Activated T-cell treated with anti-CD3 and anti-CD28 coated beads, Interleukin-2, amount 50 U/mL, for 72 hours (primary cell): ENCODE measurements at places on chromosomes 12 and 14. TPM values are rescaled to one million over a fixed set of nuclear protein-coding genes. Genes with fewer than 3 reads are reported as not detected.

The CCDC177 gene
- total RNA-seq, result not detected

The PRH1 gene
- total RNA-seq, result 17.6 TPM

The KRT8 gene
- 0.65 TPM for total RNA-seq

The ZNF891 gene
- total RNA-seq, result 1.8 TPM

The KCNA5 gene
- not detected for total RNA-seq

GRCh38 chr12:11888029-11888428 lies 182.7 kb upstream of the BCL2L14 start:
- no peak for DNase-seq

DNA sequence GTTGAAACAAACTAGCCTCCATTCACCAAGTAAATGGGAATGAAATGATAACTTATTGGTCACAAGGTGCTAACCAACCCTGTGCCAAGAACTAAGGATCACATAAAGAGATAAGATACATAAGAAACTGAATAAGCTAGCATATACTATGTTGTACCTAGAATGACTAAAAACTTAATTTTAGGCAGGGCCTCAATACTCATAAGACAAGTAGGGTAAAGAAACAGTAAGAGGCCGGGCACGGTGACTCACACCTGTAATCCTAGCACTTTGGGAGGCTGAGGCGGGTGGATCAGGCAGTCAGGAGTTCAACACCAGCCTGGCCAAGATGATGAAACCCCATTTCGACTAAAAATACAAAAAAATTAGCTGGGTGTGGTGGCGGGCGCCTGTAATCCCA lies 17.7 kb downstream of the GDF11 start:
- peak; percentile 63 for DNase-seq

DNA sequence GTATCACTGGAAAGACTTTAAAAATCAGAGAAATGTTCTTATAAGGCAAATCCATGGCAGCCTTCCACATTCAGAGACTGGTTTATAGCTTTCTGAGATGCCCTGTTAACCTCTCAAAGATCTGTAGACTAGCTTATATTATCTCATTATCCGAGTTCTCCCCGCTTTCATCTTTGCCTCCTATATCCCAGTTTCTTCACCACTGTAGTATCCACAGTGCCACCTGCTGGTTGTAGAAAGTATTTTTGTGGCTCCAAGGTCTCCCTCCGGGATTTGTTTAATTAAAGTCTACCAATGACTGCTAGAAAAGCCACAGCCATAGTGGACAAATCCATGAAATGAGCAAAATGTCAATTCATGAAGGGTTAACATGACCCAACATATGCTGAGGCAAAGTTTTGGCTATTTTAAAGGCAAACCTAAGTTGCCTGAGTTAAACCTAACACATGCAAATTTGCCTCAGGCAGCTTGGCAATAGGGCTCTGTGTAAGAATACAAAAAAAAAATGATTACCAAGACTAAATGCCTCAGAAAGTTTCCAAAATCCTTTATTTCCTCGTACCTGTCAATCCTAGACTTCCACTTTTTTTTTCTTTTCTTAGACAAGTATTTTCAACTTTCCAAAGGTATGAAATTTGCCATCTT lies 218.8 kb upstream of the BMP4 start:
- DNase-seq, result peak; percentile 59

GRCh38 chr12:56007564-56008559 lies 10.8 kb downstream of the SUOX start:
- peak; percentile 73 for DNase-seq

DNA sequence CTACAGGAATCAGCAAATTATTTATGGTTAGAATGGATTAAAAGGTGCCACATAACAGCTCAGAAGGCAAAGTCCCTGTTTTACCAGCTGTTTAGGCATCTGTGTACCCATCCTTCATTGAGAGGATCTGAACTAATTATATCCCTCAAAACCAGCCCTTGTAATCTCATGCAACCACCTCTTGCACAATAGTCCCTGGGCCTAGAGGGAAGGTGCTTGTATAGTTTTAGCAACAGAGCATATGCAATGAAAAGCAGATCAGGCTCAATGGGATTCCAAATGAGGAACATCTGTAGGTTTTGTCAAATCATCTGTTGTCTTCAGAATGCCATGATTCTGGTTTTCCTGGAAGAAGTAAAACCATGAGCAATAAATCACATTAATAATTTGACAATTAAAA lies 26.0 kb upstream of the GLIPR1L2 start:
- DNase-seq, result no peak

DNA sequence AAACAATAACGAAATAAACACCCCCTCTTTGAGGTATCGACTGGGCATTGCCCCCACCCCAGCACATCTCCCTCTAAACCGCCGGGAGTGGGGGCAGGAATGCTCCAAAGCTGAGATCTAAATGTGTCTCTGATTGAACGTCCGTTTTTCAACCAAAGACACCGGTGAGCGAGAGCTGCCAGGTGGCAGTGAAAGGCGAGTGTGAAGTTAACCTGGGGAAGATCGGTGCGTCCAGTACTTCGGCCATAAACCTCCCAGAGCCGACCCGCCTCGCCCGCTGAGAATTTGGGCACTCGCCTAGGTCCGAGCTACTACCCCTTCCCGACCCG lies 625 bp downstream of the ANGEL1 start:
- no peak for DNase-seq

DNA sequence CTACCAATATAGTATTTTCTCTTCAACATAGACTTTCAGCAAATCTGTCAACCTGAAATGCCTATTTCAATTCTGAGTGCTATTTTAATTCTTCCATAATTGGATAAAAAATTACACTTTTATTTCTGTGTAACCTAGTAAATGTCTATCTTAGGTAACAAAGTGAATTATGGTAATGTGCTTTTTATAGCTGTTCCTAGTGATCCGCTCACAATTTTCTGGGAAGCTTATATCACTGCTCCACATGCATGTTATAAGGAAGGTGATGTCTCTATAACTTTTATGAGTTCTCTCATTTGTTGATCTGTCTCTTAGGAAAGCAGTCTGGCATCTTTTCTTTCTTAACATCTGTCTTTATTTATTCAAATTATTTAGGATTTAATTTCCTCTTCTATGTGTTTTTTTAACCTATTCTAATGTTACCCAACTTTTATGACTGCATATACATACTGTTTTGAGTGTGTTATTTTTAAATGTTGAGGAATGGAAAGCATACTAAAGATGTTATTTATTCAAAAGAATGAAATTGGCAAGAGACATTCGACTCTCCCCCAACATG lies 777.1 kb upstream of the MDGA2 start:
- no peak for DNase-seq

DNA sequence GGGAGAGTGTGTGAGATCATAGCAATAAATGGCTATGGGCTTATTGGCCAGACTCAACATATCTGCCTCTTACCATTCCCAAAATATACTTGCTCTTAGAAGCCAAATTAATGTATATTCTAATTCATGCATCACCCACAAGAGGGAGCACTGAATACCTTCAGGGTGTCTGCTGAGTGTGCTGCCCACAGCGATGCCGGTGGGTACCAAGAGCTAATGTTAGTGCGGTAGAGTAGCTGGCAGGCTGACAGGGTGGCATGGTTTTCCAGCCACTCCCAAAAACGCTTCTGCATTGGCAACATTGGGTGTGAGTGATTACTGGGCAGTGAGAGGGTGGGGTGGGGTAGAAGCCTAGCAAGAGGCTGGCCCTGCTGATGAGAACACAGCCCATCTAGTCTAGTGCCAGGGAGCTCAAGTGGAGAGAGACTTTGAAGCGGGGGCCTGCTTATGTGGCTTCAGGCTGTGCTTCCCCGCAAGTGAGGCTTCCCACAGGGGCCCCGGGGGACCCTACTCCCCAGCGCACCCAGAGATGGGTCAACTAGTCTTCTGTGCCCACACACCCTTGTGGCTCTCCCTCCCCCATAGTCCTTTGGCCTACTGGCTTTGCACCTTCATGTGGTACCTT lies 9.2 kb upstream of the PLEKHD1 start:
- DNase-seq, result peak; percentile 9

DNA sequence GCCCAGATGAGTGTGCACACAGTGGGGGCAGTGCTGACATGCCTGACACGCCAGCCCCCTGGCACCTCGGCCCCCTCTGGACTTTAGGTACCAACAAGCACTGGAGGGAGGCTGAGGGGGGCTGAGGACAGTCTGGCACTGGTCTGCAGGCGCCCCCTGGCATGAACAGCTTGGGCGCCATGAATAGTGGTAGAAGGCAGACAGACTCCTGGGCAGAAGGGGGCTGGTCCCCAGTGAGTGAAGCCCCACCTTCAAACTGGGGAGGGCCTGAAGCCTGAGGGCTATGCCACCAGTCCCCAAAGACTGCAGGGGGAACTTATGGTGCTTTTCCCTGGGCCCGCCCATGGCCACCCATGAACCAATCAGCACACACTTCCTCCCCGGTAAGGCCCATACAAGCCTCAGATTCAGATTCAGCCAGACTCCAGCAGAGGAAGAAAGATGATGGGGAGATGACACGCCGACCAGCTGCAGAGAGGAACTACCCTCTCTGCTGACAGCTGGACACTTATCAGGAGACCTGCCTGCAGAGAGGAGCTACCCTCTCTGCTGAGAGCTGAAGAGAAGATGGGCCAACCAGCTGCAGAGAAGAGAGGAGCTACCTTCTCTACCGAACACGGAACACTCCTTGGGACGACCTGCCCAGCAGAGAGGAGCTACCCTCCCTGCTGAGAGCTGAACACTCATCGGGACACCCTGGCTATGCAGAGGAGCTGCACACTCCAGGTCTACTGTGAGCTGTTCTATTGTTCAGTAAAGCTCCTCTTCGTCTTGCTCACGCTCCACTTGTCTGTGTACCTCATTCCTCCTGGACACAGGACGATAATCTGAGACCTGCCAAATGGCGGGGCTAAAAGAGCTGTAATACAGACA lies 324.5 kb downstream of the PCNX1 start:
- no peak for DNase-seq

GRCh38 chr14:78567343-78567742 lies 397.2 kb downstream of the NRXN3 start:
- DNase-seq, result no peak
